ENCODE measurements at places on chromosomes 6 and 20.

DNA sequence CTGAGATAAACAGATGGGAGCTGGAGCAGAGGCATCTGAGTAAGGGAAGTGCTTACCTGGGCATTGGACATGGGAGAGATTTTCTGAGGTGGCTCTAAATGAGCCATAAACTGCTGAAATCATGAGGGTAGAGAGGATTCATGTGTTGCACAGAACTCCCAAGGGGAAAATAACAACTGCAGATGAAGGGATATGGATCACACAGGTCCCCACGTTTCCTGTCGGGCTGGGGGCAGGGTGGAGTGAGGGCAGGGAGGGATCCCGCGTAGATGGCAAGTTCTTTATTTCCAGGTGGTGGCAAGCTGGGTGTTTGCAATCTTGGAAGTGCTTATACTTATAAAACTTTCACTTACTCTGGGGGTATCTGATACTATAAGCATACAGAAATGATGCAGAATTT is 422.6 kb upstream of the FLRT3 start:
- DNase-seq: no peak

GRCh38 chr6:99613409-99613704 is 6.7 kb downstream of the PRDM13 start:
- DNase-seq: peak; percentile 83

DNA sequence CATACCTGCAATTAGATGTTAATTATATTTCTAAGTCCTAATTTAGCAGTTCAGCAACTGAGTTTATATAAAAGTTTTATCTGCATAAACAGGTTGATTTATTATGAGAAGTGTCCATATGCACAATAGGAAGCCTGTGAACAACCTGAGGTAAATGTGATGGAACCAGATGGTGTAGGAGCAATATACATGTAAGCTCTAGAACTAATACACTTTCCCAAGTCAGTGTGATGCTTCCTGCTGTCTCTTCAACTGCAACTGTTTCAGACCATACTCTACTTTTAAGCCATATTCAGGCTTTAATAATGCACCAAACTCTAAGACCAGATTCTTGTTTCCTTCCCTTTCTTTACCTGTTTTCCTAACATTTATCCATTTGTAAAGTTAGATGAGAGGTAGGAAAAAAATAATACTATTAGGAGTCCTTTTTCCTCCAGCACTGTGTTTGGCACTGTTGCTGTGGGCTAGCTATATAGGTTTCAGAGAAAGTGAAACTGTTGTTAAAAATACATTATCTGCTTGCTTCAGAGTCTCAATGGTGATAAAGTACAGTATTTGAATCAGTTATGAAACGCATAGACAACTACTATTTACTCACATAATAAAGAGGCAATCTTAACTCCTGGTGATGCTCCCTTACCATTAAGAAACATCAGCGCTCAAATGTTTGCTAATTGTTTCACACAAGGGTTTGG is 1009.3 kb downstream of the GRIK2 start:
- no peak for DNase-seq

DNA sequence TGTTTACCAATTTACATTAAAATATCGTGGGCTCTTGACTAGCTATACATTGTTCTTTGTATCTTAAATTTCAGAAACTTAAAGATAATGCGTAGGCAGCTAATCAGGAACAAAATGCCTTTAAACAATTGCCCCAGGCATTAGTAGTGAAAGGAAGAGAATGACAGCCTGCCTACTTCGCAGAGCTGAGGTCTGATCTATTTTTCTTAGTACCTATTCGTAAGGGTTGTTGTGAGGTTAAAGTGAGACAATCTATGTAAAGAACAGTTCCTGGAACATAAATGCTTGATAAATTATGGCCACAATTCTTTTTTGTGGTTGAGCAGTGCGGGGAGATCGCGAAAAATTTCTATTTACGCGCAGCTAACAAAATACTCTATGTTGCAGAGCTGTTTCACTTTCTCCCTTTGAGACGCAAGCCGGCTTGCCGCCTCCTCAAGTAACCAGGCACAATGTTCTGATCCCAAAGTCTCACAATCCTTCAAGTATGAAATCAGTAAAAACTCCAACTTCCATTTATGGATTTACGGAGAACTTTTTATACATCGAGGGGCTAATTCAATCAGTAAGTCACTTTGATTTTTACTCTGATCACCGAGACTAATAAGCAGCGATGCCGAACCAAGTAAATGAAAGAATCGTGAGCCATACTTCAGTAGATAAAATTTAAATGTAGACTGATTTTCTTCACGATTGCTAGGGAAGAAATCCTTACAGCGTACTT is 878 bp upstream of the PNRC1 start:
- peak; percentile 74 for DNase-seq

GRCh38 chr6:53419026-53419425 is 70.3 kb upstream of the ELOVL5 start:
- DNase-seq: no peak

DNA sequence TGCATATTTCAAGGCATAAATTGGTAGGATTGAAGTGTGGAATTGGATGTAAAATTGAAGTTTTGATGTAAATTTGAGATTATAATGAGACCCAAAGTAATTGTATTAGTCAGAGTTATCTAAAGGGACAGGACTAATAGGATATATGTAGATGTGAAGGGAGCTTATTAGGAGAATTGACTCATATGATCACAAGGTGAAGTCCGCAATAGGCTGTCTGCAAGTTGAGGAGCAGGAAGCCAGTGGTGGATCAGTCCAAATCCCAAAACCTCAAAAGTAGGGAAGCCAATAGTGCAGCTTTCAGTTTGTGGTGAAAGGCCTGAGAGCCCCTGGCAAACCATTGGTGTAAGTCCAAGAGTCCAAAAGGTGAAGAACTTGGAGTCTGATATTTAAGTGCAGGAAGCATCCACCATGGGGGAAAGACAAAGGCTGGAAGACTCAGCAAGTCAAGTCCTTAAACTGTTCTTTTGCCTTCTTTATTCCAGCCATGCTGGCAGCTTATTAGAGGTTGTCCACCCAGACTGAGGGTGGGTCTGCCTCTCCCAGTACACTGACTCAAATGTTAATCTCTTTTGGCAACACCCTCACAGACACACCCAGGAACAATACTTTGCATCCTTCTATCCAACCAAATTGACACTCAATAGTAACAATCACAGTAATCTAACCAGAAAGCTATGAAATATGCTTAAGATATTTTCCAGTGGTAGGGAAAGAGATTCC is 442.6 kb upstream of the PTCHD4 start:
- DNase-seq: no peak

- no peak for DNase-seq
These were observed 18.6 kb downstream of the KCNK17 start for GRCh38 chr6:39295611-39296011.

DNA sequence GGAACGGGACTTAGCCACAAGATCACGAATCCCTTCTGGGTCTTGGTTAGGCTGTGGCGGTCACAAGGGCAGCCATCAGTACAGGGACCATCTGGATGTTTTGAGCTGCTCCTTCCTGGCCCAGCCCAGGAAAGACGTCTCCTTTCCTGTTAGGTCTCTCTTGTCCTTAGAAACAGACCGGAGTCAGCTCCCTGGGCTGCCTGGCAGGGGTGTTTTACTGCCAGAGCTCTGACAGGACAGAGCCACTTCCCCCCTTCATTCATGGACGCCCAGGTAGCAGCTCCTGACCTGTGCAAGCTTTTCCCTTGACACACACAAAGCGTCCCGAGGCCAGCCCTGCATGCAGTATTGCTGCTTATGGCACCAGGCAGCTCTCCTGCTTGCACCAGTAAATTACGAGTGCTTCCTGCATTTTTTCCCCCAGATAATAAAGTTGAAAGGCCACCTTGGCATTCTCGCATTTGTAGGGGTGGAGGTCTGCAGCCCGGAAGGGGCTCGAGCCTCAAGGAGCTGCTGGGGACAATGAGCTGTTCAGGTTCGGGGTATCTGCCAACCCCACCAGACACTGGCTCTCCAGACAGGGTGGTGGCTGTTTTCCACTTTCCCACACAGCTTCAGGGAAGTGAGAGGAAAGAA is 87.4 kb downstream of the NOL4L start:
- no peak for DNase-seq

- DNase-seq: no peak
These were observed 80.2 kb upstream of the SULF2 start for GRCh38 chr20:47865451-47865850.

- no peak for DNase-seq
These were observed 541.2 kb downstream of the QKI start for GRCh38 chr6:163955756-163956155.

- DNase-seq: no peak
These were observed 18.4 kb downstream of the SCP2D1 start for GRCh38 chr20:18831830-18832499.

DNA sequence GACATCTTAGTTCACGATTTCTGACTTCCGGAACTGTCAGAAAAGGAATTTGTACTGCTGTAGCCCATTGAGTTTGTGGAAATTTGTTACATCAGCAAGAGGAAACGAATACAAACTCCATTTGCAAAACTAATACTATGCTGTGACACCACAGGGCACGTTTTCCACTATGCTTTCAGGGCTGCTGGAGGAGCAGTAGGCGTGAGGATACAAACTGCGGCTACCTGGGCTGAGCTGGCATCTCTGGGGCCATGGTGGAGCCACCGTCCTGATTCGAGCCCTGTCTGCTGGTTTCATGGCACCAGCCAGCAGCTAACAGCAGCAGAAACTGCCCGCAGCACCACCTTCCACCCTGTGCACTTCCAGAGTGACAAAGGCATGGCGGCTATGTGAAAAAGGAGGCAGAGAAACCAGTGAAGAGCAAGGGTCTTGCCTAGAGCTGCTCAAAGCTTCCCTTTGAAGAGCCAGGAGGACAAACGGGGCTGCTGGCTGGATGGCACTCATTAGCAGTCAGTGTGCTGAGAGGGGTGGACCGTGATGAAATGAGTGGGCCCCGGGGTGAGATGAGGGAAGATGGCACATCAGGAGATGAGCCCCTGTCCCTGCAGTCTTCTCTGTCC is 58.9 kb upstream of the STX16 start:
- no peak for DNase-seq

- DNase-seq: peak; percentile 79
These were observed 26.4 kb downstream of the ARMC2 start for GRCh38 chr6:108874470-108875160.

- DNase-seq: no peak
These were observed 1.9 kb downstream of the TNFAIP3 start for GRCh38 chr6:137868721-137869548.

- peak; percentile 82 for DNase-seq
These were observed 22.3 kb downstream of the MARCKS start for GRCh38 chr6:113879186-113880096.

DNA sequence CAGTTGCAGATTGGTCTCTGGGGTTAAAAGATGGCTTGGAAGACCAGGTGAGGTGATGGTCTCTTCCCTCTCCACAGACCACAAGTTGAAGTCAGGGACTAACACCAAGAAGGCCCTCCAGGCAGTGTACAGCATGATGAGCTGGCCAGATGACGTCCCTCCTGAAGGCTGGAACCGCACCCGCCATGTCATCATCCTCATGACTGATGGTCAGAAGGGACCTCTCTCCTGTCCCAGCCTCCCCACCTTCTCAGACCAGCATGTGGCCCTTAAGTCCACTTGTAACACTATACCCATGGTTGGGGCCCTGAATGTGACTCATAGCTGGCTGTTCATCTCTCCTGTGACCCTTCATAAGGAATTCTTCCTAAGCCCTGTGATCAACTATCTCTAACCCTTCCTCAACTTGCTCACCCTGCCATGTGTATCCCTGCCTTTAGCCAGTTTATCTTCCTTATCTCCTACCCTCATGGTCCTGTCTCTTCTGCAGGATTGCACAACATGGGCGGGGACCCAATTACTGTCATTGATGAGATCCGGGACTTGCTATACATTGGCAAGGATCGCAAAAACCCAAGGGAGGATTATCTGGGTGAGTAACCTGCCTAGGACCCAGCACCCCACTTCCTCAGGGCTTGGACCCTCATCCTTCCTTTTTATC is 3.0 kb downstream of the CFB start:
- no peak for DNase-seq

- DNase-seq: no peak
These were observed 13.6 kb upstream of the CEP85L start for GRCh38 chr6:118665011-118665410.

GRCh38 chr6:130027948-130028347 is 9.6 kb downstream of the L3MBTL3 start:
- peak; percentile 54 for DNase-seq

DNA sequence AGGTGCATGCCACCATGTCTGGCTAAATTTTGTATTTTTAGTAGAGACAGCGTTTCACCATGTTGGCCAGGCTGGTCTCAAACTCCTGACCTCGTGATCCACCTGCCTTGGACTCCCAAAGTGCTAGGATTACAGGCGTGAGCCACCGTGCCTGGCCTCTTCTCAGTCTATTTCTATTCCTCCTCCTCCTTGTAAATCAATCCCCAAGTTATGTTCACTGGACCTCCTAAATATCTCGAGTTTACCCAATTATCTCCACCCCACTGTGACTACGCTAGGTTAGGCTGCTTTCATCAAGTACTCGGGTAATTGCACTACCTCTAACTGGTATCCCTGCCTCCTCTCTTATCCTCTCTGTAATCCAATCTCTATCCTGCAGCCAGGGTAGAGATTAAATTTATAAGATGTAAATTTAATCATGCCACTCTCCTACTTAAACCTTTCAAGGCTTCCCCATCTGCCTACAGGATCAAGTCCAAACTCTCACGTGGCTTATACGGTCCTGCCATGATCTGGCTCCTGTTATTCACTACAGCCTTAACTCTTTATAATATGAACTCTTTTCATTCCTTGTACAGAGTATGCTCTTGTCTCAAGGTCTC is 837 bp upstream of the MAD2L1BP start:
- DNase-seq: no peak

DNA sequence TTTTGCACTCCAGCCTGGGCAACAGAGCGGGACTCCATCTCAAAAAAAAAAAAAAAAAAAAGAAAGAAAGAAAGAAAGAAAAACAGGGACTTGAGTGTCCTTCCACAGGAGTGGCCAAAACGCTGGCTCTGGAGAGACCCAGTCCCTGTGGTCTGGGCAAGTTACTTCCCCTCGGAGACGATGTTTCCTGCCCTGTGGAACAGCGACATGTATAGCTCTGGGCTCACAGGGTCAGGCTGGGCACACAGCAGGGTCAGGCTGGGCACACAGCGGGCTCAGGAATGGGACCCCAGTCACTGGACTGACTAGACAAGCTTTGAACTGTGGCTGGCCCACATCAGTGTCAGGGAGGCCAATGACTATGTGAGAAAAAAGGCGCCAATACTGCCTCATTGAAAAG is 110.7 kb downstream of the ASXL1 start:
- no peak for DNase-seq

- no peak for DNase-seq
These were observed 62.5 kb downstream of the METTL24 start for GRCh38 chr6:110295451-110296165.

DNA sequence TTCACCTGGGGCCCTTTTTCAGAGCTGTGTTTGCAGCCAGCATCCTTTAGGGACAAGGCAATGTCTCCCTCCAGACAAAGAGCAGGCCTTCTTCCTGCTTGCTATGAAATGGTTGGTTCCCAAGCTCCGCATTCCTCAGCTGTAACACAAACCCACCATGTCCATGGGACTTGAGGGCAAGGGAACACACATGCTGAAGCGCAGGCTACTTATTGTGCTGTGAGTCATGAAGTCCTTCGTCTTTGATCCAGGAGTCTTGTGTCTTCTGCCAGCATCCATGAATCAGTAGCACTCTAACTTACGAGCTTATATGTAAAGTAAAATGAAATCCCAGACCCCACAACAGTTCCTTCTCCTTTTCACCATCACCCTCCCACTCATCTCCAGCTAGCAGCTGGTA is 59.0 kb downstream of the ANKRD60 start:
- DNase-seq: no peak

All from GM12865 (cell line).